ENCODE measurements at places on chromosomes 1 and 21.

GRCh38 chr1:186078245-186078644 is 296.8 kb downstream of the TPR start:
- DNase-seq: no peak

GRCh38 chr1:29991025-29991424 is 732.4 kb downstream of the MATN1 start:
- DNase-seq: no peak

GRCh38 chr1:55636696-55637095 is 421.5 kb upstream of the USP24 start:
- no peak for DNase-seq

- no peak for DNase-seq
Measured at GRCh38 chr1:116516631-116517030, 54.2 kb downstream of the CD58 start.
